ENCODE measurements at places on chromosomes 3 and 15.

DNA sequence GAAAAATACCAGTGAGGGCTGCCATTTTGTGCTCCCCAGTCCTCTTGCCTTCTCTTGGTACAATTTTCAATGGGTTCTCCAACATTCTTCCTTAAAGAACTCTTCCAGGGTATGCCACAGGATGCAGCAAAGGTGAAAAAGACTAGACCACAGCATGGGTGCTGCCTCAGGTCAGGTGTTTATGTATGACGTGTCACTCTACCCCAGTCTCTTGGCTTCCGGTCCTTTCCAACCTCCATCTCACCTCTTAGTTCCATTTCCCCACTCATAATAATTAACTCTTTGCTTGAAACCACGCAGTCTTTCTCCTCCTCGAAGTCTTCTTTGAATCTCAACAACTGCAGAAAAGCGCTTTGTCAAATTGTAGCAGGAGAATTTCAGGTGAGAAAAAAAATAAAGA is 104.7 kb upstream of the TBC1D5 start:
- H3K4me1 ChIP-seq, result peaks cover 14% of the 10 kb centered on the region
- DNase-seq, result no peak
- no peak overlapping the region for H3K27ac ChIP-seq

- DNase-seq, result no peak
- peaks cover 5% of the 10 kb centered on the region for H3K36me3 ChIP-seq
- no peak overlapping the region for H3K4me3 ChIP-seq
- no peaks in the 10 kb centered on the region for H3K4me1 ChIP-seq
- H3K27me3 ChIP-seq, result peaks cover 6% of the 10 kb centered on the region
These were observed 14.1 kb upstream of the SHISA5 start for GRCh38 chr3:48518069-48518468.

- H3K27me3 ChIP-seq, result no peaks in the 10 kb centered on the region
- no peaks in the 10 kb centered on the region for H3K4me1 ChIP-seq
- DNase-seq, result no peak
- H3K27ac ChIP-seq, result no peak overlapping the region
- H3K4me3 ChIP-seq, result no peak overlapping the region
These were observed 116.9 kb upstream of the RAP2B start for GRCh38 chr3:153045150-153045549.

DNA sequence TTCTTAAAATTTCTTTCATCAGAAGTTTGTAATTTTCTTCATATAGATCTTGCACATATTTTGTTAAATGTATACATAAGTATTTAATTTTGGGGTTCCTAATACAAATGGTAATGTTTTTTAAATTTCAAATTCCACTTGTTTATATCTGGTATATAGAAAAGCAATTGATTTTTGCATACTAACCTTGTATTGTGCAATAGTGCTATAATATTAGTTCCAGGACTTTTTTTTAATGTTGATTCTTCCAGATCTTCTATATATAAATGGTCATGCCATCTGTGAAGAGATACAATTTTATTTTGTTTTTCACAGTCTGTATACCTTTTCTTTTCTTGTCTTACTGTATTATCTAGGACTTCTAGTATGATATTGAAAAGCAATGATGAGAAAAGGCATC is 665.0 kb downstream of the OTOL1 start:
- peaks cover 5% of the 10 kb centered on the region for H3K4me1 ChIP-seq
- no peak overlapping the region for H3K4me3 ChIP-seq
- H3K27me3 ChIP-seq, result no peaks in the 10 kb centered on the region
- H3K36me3 ChIP-seq, result no peaks in the 10 kb centered on the region

DNA sequence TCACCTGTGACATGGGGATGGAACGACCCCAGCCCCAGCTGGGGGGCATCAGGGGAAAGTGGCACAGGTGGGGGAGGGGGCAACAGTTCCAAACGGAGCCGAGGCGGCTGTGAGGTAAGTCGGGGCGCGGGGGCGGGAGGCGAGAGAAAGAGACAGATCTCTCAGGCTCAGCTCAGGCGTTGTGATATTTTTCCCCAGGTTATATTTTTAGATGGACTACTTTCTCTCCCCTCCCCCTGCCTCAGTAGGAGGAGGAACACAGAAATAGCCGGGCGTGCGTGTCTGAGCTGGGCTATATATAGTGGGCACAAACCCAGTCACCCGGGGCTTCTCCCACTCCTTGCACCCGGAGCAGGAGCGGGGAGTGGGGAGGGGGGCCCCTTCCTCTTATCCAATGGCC is 91.0 kb upstream of the LINGO1 start:
- H3K27me3 ChIP-seq, result peaks cover 6% of the 10 kb centered on the region
- H3K4me3 ChIP-seq, result no peak overlapping the region
- H3K4me1 ChIP-seq, result peaks cover 30% of the 10 kb centered on the region
- no peak overlapping the region for H3K27ac ChIP-seq
